Daoy (cell line): ENCODE measurements at places on chromosomes 4 and X. TPM values are rescaled to one million over a fixed set of nuclear protein-coding genes. Genes with fewer than 3 reads are reported as not detected.

DNA sequence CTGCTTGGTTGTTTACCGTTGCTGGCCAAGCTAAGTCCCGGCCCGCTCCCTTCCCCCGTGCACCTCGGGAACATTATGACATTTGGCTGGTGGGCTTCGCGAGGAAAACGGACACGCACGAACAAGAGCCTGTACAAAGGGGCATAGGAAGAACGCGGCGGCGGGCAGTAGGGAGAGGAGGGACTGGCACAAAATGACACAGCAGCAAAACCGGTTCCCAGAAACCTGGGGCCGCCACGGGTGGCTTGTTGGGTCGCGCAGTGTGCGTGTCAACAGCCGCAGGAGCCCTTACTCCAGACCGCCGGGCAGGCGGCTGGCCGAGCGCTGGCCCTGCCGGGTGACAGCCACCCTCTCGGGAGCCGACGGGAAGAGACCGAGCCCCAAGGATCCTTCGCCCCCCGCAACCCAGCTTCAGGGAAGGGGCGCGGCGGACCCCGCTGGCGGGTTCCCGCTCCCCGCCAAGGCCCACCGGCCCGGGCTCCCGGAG, 1.6 kb upstream of the LIN54 start:
- DNase-seq, result peak; percentile 7

- no peak for DNase-seq
These were observed 657.4 kb downstream of the SPRY1 start for GRCh38 chr4:124053872-124054538.

DNA sequence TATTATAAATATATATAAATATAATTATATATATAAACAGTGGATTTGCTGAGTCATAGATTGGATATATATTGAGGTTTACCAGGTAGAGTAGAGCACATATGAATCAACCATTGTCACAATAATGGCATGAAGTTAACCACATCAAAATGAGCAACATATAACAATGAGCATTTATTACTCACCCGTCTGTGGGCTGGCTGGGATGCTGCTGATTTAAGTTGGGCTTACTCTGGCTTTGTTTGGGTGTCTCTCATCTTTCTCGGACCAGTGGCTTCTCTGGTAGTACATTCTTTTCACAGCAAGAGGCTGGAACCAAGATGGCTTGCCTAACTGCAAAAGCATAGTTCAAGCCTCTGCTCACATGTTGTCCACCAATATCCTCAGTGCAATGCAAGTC, 111.7 kb upstream of the TAPT1 start:
- DNase-seq, result peak; percentile 70

DNA sequence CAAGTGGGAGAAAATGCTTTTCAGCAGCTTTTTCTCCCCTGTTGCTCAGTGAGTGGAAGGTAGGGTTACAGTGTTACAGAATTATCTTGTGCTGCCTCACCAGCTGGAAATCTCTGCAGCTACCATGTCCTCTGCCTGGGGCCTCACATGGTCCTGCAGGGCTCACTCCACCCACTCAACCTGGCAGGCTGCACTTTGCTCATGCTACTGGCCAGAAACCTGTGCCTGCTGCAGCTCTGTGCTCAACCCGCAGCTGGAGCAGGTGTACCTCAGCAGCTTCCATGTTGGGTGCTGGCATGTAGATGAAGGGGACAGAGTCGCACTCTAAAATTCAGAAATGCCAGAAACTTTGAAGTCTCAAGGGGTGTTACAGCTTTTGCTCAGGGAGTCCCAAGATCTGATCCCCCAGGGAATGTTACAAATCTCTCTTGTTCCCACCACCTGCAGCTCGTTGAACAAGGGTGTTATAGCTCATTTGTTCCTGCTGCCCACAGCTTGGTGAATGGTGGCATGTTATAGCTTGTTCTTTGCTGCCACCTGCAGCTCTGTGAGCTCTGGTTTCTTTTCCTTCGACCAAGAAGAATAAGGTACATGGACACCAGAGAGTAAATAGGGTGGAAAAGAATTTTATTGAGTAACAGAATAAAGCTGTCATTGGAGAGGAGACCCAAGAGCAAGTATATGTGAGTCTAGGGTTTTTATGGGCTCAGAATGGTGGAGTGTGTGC, 845.8 kb downstream of the TECRL start:
- DNase-seq, result no peak

GRCh38 chr4:105061731-105062130, 84.9 kb upstream of the TET2 start:
- DNase-seq, result no peak

DNA sequence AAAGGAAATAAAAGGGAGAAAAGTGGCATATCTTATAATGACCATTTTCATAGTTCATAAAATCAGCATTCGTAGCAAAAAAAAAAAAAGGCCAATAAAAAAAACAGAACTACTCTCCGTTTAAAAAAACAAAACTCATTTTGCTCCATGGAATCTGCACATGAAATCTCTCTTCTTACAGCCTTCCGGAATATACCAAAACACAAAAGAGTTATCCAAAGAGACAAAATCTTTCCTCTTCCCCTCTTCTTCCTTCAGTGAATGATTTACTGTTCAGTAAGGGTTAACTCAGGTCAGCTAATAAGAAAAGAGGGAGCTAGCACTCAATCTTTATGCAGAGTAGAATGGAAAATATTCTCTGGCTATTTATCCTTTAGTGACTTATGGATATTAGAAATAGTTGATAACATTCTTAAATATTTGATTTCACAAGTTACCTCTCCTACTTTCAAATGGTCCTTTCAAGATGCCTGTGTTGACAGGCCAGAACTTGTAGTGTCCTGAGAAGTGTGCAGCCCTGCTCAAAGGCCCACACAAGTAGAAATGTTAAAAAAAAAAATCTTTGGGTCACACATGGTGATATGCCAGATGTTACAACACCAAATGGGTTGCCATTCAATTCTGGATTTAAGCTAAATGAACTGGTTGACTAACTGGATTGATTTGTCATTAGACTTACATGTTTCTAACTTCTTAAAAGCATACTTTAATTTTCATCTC, 42.1 kb downstream of the PDGFC start:
- no peak for DNase-seq

- DNase-seq, result no peak
These were observed 813.0 kb downstream of the TRAM1L1 start for GRCh38 chr4:116272336-116272735.

- DNase-seq, result no peak
These were observed 15.3 kb upstream of the ZBTB33 start for GRCh38 chrX:120235284-120235683.

DNA sequence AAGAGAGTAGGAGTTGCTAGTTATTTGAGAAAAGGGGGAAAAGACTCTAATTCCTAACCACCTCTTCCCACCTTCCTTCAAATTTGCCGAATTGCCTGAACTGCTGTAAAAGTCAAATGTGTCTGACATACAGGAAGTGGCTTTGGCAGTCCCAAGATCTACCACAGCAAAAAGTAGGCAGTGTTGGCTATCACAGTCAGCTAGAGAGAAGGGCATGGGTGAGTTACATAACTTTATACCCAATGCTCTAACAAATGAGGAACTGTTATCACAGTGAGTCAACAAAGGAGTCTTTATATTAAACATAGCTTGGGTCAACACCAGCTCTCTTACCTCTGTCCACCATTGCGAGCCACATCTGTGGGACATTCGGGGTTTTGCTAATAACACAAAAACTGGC, 2.4 kb upstream of the MBNL3 start:
- peak; percentile 53 for DNase-seq

DNA sequence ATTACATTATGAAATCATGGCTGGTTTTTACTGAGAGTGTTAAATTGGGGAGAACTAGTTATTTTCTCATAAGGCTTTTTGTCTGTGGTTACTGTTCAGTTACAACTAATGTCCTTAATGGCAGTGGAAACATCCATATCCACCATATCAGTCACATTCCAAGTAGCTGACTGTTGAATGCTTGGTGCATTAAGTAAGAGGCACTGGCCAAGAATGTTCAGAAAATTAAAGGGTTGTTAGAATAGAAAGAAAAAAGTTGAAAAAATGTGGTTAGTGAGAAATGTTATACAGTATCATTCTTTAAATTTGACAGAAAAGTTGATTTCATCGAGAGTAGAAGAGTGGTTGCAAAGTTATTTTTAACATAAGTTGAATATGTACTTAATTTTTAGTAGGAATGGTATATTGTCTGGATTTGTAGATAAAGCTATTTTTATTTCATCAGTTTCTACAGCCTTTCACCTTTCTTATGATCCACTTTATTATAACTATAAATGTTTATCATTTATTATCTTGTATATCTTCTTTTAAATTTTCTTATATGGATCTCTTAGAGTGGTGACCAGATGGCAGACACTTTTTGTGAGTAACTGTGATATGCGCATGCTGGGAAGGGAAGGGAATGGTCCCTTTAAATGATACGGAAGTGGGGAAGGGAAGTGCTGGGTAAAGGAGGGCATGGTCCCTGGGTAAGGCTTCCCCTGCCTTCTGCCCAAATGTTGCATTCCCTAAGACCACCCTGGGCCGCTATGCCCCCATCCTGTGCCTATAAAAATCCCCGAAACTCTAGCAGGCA, 2407.1 kb downstream of the ARAP2 start:
- DNase-seq, result peak; percentile 40

- no peak for DNase-seq
These were observed 14.0 kb downstream of the DIPK2B start for GRCh38 chrX:45186643-45187026.

GRCh38 chr4:119231491-119231890, 19.0 kb downstream of the USP53 start:
- no peak for DNase-seq

DNA sequence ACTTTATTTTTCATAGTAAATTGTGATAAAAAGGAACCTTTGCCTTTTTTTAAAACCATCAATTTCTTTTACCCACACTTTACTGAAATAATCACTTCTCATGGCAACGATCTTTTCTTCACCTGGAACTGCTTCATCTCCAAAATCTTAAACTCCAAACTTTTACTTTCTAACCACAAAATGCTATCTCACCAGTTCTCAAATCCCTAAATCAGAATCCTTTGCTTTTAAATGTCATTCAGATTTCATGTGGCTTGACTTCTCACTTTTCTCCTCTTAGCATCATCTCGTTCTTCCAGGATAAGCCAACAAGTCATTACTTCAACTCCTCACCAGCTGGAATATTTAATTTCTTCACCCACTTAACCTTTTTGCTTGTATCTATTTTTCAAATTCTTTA, 284.3 kb upstream of the RASGEF1B start:
- no peak for DNase-seq

DNA sequence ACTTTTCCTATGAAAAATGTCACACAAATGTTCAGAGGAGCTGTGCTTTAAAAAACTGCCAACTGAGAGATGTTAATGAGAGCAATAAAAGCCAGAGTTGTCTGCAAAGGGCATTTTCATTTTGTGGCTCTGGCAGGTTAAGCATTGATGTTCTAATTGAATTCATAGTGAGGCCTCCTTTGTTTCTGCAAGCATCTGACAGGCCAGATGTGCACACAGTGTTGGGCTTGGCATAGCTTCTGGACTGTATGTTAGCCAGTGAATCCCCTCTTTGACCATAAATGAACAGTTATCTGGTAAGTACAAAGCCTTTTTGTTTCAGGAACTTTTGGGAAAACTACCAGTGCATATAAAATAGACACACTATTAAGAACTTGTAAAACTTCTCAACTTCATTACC, 81.9 kb downstream of the JADE3 start:
- DNase-seq, result no peak

GRCh38 chr4:40176602-40177001, 20.2 kb upstream of the RHOH start:
- DNase-seq, result no peak

Gene CITED1
- 1.1 and 3.1 TPM in 2 replicates for total RNA-seq

Gene CT45A10
- 0.51 and 1.8 TPM in 2 replicates for total RNA-seq

Gene MXRA5
- 0.21 and 0.51 TPM in 2 replicates for total RNA-seq

Gene SNCA
- total RNA-seq, result 17.9 and 49.0 TPM in 2 replicates

Gene HTR2C
- 0.83 and 0.86 TPM in 2 replicates for total RNA-seq

Gene TEX11
- not detected in 2 replicates for total RNA-seq

Gene NUP62CL
- total RNA-seq, result 2.2 and 2.9 TPM in 2 replicates

Gene NLGN3
- total RNA-seq, result not detected in 2 replicates
